ENCODE measurements at places on chromosomes 11 and 22.

GRCh38 chr11:76415073-76415472 is 29.7 kb upstream of the EMSY start:
- DNase-seq, result no peak

DNA sequence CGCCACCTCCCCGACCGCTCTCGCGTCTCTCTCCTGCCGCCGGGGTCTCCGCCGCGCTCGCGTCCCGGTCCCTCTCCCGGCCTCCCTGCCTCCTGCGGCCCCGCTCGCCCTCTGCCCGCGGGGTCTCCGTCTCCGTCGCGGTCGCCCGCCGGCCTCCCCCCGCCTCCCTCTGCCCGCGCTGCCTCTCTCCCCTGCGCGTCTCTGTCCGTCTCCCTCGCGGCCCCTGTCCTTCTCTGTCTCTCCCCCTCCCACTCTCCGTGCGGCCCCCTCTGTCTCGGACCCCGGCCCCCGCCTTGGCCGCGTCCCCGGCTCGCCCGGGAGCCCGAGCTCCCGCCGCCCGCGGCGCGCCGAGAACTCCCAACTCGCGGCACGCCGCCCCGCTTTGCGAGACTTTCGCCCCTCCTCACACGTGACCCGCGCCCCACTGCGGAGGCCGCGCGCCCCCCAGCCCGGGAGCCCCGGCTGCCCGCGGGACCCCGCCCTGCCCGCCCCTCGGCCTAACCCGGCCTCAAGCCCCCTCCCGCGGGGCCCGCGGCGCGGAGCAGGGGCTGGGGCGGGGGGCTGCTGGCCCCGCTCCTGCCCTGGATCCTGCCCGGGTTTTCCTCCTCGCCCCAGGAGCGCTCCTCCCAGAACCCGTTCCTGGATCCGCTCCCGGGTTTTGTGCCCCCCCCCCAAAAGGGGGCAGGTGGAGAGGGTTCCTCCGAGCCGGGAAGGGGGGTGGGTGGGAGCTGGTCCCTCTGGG is 702 bp upstream of the KCNJ4 start:
- DNase-seq, result no peak

DNA sequence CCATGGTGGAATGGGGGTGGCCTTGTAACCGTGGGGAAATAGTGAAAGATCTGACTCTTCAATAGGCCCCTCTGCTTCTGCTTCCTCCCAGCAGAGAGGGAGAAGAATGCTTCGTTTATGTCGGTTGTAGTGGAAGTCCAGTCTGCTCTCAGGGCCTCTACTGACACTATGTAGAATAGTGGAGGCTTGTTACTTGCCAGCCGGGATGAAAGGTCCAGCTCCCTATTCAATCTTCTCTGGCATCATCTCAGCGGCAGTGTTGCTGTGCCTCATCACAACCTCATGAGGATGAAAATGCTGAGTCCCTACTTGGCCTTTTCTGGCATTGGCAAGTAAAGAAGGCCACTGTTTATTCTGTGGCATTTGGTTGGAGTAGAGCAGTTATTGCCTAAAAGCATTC is 820.9 kb upstream of the TENM4 start:
- DNase-seq, result no peak

DNA sequence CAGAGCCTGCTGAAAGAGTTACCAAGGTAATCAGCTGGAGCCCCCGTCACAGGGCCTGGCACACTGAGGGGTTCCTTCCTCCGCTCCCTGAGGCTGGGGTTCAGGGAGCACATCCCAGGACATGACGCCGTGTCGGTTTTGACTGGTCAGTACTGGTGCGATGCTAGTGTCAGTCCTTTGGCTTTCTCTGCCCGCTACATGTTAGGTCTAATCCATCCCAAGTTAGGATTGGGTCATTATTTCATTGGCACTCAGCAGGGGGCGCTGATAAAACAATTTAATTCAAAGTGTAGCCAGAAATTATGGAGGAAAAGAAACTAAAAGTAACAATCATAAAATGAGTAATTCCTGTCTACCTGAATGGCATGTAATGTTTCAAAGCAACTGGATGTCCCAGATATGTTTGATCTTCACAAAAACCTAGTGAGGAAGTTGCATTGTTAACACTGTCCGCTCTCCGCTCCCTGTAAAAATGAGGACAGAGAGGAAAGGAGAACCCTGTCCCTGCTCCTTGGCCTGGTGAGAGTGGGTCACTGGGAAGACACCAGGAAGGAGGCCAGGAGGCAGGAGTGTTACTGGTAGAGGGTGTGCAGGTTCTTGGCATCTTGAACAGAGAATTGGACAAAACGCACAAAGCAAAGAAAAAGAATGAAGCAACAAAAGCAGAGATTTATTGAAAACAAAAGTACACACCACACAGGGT is 27.1 kb downstream of the TSKU start:
- DNase-seq, result no peak

GRCh38 chr22:26463101-26463661 is 20.4 kb downstream of the HPS4 start:
- DNase-seq, result no peak

- DNase-seq, result no peak
These were observed 673 bp upstream of the SHANK2 start for GRCh38 chr11:71252770-71253730.

DNA sequence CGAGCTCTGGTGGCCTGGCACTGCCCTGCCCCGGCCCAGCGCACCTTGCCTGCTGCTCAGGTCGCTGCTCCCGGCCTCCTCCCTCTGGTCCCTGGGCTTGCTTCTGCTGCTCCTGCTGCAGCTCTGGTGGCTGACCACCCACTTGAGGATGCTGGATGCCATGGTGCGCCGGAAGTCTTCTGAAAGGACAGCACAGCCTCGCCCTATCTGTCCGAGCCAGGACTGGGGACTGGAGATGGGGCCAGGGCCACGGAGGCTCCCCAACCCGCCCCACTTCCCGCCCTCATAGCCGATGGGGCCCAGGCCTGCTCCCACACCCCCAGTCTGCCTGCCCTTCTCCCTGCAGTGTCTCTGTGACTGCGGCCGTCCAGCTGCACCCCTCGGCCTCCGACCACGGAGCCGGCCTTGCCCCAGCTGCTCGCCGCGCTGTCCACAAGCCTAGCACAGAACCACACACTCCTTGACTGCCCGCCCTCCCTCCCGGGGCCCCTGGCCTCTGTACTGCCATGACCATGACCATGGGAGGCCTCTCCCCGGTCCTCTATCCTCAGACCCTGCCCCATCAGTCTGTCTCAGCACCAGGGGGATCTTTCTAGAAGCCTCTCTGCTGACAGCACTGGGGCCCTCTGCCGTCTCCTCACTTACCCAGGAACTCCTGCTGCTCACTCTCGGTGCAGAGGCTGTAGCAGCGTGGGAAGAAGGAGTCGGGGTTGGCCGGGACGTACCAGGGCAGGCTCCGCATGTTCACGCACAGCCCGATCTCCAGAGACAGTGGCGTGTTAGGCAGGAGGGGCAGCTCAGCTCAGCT is 12.7 kb downstream of the TTLL8 start:
- no peak for DNase-seq

GRCh38 chr11:64650923-64651523 is 60.0 kb downstream of the SLC22A12 start:
- DNase-seq, result no peak

- DNase-seq, result no peak
These were observed 17.6 kb upstream of the CD44 start for GRCh38 chr11:35121326-35121865.

GRCh38 chr11:93392867-93393266 is 62.3 kb downstream of the DEUP1 start:
- DNase-seq, result no peak

GRCh38 chr11:68912254-68912653 is 8.6 kb downstream of the IGHMBP2 start:
- DNase-seq, result no peak

DNA sequence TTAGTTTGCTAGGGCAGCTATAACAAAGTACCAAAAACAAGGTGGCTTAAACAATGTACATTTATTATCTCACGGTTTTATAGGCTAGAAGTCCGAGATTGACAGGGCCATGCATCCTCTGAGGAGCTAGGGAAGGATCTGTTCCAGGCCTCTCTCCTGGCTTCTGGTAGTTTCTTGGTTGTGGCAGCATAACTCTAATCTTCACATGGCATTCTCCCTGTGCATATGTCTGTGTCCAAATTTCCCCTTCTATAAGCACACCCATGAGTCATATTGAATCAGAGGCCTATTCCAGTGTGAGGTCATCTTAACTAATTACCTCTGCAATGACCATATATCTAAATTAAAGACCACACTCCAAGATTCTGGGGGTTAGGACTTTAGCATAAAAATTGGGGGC is 31.3 kb upstream of the MMP13 start:
- DNase-seq, result no peak

DNA sequence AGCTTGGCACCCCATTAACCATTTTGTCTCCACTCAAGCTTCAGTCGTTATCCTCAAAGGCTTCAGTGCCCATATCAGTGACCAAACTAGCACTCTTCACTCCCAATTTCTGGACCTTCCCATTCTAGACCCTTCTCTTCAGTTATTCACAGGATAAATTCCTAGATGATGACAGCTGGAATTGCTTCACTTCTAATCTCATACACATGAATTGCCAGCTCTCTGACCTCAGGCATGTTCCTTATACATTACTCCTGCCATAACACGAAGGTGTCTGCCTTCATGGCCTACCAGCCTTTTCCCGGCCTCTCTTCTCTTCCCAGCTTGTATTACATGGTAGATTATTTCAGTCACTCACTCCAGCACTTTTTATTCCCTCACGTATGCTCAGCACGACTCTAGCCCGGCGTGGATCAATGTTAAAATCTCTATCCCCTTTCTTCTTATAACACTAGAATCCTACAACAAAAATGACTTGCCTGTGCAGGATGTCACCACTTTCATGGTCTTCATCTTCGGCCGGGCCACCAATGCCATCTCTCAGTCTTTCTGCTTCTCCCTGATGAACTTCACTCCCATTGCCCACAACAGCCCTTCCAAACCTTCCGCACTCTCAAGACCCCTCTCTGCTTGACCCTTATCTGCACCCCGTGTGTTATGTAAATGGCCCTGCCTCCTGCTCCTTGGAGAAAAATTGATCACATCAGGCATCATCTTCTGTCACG is 36.9 kb downstream of the EIF3F start:
- DNase-seq, result no peak

DNA sequence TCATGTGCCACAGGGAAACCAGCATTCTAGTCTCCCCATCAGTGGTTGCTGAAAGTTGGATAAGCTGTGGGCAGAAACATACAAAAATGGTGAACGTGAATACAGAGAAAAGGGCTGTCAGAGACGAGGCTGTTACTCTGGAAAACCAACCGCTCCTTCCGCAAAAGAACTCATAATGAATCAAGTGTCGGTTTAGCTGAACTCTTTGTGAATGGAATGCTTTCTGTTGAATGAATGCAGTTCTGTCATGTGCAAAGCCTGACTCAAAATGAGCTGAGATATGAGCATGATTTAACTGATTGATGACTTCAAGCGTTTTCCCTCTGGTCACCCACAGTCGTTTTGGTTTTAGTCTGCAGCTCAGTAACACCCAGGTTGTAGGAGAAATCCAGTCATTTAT is 298.3 kb downstream of the ETS1 start:
- no peak for DNase-seq

DNA sequence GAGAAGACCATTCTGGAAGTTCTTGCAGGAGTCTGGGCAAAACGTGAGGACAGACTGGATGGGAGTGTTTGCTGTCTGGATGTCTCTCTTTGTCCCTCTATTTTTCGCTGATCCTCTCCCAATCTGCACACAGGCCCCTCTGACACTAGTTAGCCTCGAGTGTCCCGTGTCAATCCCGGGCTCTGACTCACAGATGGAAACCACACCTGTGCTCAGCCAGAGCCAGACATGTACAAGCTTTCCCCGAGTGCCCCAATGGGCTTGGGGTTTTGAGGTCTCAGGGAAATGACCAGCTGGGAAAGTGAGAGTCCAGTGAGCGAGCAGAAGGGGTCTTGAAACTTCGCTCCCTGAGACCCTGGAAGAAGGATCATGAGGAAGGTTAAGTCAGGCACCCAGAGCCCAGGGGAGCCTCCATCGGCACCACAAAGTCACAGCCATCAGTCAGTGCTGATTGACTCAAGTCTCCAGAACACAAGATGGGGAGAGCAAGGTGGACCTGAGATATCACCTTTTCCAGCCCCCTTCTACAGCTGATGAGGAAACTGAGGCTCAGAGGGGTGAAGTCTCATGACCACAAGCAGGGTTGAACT is 13.9 kb downstream of the APOL2 start:
- DNase-seq, result no peak

DNA sequence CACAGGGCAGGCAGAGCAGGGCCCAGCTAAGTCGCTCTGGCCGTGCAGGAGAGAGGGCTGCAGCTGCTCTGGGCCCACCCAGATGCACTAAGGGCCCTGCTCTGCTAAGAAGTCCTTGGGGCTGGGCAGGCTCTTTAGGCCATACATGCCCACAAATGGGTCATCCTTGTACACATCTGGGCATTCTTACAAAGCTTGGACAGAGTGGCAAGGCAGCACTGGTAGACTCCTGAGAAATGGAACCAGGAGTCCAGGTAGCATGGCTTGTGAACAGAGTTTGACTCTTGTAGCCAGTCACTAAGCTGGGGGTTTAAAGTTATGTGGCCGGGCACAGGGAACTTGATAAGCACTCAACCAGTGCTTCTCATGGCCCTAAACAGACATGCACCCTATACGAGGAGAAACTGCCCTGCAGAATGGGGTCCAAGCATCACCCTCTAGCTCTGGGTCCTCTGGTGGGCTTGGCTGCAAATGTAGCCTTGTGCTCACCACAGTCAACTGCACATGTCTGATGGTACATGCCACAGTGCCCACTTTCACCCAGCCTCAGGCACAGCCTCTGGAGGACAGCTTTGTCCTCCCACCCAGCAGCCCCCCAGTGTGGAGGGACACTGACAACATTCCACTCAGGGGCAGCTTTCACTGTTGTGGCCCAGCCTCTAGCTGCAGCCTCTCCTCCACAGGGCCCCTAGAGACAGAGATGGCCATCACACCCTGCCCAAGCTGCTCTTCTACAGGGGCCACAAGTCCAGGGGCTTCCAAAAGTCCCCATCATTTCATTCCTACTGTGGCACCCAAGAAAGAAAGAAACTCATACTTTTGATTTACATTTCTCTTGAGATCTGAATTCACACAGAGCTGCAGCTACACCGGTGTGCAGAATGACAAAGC is 75.2 kb downstream of the DGCR2 start:
- no peak for DNase-seq

DNA sequence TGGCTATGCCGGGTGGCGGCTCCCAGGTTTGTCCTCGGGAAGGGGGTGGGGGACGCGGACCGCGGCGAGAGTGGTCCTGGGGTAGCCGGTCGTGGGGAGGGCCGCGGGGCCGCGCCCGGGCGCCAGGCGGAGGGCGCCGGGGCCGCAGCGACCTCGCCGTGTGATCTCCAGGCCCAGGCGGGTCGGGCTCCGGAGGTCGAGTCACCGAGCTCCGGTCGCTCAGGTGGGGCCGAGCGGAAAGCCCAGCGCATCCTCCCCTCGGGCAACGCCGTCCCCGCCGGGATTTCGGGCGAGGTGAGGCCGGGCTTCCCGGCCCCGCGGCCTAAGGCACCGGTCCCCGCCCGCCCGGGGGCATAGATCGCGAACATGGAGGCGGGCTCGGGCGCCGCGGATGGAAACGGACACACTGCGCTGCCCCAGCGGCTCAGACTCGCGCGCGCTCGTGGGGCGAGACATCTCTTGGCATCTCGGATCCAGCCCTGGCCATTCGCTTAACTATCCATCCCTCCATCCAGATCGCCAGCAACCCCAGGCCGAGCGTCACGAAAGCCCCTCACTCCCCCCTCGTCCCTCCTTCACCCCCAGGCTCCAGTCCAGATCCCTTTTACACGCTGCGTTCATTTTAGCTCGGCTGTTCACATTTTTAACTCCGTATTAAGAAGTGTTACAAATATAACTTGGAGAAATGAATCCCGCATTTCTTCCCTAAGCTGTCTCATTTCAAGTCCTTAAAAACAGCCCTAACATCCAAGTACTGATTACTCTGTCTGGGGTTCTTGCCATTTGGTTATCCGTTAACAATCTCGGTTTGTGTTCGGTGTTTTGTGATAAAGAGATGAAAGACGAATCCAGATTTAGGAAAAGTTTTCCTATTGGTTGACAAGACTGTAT is 460 bp downstream of the ZC3H12C start:
- no peak for DNase-seq
